ENCODE measurements at places on chromosomes 3 and 15.

DNA sequence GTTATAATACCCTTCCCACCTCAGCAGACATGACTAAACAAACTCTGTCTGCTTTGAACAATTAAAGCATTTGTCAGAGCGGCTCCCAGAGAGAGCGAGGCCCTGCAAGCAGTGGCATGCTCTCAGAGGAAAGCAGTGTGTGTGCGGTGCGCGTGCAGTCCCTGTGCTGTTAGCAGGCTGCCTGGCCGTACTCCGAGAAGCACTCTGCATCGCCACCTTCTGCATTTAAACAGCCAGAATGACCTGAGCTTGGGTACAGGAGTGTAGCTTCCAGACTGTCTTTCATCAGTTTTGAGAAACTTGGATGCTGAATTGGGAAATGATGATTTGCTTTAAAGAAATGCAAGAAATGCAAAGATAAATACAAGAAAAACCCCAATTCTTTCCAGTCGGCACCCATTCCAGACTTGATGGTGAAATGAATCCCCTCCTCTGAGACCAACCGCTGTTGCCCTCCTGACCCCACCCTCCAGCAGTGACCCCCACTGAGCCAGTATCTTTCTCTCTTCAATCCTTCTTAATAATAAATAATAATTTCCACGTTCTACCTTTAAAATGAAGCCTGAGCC lies 113.5 kb downstream of the VGLL4 start:
- DNase-seq = no peak

DNA sequence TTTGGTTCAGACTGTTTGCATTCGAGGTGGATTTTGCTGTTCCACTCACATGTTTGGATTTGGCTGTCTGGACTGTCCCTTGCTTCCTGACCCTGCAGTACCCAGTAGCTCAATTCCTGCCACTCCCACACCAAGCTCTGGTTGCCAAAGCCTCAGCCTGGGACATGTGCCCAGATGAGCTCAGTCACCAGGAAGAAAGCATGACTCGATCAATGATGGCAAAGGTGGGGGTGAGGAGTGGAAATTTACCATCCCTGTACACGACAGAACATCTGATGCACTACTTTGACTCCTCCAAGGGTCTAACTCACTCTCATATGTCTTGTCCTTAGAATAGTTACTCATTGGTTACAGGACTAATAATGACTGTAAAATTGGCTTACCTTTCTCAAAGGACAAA lies 45.2 kb downstream of the ZNF385D start:
- DNase-seq = no peak

- no peak for DNase-seq
Observed at GRCh38 chr3:190586631-190587011, 72.7 kb downstream of the IL1RAP start.

- no peak for DNase-seq
Observed at GRCh38 chr3:112128843-112129727, 4.0 kb downstream of the GCSAM start.

DNA sequence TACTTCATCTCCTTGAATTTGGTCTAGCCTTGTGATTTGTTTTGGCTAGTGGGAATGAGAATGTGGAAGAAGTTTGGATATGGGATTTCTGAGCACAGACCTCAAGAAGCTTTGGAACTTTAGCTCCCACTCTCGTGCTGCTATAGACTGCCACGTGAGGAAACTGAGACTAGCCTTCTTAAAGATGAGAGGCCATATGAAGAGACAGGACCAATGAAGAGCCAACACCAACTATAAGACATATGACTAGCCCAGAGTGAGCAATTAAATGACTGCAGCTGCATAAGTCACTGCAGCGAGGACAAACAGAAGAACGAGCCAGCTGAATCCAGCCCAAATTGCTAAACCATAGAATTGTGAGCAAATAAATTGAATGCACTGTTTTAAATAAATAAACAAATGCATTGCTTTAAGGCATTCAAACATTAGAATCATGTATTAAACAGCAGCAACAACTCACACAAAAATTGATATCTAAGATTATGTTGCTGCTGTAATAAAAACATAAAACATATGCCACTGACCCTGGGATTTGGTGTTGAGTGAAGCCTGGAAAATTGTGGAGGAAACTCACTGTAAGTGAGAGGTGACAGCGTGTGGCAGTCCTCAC lies 15.7 kb upstream of the CNTN4 start:
- DNase-seq = no peak

DNA sequence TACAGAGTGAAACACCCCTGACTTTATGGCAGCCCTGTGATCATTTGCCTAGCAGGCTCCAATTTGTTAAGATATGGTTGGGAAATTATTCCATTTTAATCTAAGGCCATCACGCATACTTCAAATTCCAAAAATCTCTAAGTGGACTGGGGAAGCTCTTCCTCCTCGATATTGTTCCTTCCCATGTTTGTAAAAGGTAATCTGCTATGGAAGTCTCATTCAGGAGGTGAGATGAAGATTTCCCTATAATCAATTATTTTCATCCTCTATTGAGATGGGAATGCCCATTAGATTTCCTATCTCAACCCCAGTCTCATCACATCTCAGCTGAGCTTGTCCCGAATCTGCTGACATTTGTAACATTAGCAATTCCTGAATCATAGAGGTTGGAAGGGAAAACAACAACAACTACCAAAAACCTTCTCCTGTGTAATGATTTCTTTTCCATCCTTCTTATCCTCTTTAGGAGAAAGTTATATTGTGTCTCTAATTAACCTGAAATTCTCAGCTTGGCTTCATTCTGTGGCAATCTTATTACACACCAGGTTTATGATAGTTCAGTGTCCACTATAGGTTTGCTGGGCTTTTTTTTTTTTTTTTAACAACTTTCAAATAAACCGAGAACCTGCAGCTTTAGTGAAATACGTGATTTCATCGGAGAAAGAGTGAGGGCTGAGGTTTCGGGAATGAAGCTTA lies 2.2 kb upstream of the NR2F2 start:
- DNase-seq = no peak

- no peak for DNase-seq
Observed at GRCh38 chr3:127197300-127198189, 4.6 kb downstream of the PRR23E start.

GRCh38 chr15:56102441-56102840 lies 109.0 kb upstream of the NEDD4 start:
- no peak for DNase-seq
